ENCODE measurements at places on chromosomes 2 and 18.

DNA sequence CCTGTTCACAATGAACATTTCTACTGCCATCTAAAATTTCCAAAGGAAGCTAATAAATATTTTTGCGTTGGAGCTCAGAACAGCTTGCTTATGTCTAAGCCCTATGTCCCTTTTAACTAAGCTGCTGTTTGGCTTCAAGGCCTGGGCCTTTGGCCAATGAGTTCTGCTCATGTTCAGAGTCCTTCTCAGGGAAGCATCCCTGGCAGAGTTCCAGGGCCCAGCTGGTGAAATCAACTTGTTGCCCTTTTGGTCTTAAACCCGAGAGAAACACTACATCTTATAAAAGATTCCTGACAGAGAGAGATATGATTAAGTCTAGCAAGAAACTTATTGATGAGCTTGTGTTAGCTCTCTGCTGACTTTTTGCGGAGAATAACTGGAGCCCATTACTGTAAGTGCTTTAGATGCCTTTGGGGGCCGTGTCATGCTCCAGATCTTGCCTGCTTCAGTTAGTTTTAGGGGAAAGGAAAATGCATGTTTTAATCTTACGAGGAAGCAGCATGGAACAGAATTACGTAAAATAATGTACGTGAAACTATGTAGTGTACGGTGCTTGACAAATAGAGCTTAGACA, 102.5 kb upstream of the NOSTRIN start:
- no peak for DNase-seq

DNA sequence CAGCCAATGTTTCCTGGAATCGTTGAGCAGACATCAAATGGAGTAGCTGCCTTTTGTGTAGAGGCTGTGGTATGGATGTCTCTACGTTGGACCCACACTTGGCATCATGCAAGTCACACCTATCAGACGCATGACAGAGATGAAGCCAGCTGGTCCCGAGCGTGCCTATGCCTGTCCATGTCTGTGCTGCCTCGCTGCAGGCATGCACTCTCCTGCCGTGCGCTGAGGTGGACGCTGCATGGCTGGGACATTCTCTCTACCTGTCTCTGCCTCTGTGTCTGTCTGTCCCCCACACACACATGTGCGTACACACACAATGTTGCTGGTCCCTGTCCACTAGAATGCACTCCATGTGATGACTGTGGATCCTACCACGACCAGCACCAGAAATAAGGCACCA, 514.2 kb upstream of the MYT1L start:
- no peak for DNase-seq

GRCh38 chr2:211306929-211307328, 750.5 kb downstream of the CPS1 start:
- DNase-seq, result no peak

DNA sequence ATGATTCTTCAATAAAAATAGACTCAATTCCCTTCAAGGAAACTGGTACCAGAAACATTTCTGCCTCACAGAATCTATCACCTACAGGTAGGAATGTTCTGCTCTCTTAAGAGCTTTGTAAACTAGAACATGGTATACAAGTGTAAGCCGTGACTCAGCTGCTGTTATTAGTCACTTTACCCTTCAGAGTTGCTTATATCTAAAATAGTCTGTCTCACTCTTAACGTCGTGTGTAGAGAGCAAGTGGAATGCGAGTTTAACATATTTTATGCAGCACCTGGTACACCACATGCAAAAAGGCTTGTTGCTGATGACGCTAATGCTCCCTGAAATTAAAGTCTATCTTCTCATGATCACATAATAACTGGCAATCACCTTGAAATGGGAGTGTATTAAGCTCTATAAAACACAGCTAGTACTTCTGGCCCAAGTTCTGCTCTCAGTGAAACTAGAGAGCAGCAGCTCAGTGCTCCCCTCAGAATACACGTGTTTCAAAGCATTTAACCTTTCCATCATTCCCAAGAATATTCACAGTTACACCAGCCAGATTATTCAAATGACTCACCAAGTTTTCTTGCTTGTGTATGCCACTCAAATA, 420.0 kb downstream of the ZEB2 start:
- no peak for DNase-seq

DNA sequence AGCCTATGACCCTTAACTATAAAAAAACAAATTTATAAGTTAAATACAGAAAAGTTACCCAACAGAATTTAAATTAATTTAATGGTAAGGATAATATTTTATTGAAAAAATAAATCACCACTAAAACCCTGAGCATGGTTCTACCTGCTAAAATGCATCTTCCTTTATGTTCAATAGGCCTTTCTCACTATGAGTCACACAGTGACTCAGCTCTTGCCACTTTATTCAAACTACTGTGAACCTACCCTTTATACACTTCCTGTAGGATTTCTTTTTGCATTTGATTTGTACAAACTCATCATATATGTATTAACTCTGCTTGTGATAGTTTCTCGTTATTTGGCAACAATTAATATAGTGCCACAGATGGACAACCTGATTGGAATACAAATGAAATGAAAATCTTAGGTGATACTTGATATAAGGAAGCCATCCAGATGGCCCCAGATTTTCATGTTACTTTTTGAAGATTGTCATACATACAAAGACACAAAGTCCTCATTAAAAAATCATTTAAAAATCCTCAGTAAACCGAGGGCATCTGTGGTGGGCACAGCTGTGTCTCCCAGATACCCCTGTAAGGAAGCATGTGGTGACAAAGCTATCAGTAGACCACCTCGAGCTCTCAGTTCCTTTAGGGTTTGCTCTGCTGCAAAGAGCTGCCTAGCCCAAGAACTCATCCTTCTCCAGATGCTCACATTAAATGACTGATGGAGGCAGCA, 55.2 kb upstream of the COBLL1 start:
- DNase-seq, result no peak

- no peak for DNase-seq
Observed at GRCh38 chr2:146873056-146873455, 971.8 kb upstream of the ACVR2A start.

- DNase-seq, result no peak
Observed at GRCh38 chr18:3610813-3611212, 160.8 kb downstream of the TGIF1 start.

- no peak for DNase-seq
Observed at GRCh38 chr2:240245706-240246105, 105.2 kb upstream of the OTOS start.

GRCh38 chr2:204329532-204329931, 215.7 kb upstream of the PARD3B start:
- DNase-seq, result no peak

GRCh38 chr2:53033411-53033810, 734.2 kb upstream of the CHAC2 start:
- DNase-seq, result no peak

DNA sequence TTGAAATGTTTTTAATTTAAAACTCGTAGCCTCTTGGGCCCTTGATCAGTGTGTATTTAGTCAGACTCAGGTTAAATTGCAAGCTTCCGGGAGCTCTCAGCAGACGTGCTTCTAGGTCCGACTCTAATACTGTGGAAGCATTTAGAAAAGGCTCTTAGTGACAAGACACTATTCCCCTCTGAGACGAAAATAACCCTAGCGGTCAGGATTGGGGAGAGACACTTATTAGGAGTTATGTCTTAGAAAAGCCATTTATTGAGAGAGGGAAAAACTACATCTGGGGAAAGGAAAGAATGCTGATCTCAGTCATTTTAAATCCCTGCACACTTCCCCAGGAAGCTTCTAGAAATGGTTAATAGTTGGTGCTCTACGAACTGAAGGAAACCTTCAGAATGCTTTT, 110.5 kb upstream of the NCK2 start:
- DNase-seq, result no peak

DNA sequence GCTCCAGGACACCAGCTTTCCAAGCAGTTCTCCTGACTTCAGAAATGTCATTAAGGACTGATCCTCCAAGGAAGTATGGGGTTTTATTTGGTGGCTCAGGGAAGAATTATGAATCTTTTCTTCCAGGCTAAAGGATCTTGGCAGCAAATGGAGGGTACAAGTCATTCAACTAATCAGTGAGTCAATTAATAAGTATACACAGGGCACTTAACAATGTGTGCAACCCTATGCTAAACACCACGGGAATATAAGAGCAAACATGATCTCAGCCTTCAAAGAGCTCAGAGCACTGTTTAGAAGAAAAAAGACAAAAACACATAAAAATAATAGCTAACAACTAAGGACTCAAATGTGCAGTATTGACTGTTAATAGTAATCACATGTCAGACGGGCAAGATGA, 234.5 kb downstream of the SETBP1 start:
- no peak for DNase-seq

DNA sequence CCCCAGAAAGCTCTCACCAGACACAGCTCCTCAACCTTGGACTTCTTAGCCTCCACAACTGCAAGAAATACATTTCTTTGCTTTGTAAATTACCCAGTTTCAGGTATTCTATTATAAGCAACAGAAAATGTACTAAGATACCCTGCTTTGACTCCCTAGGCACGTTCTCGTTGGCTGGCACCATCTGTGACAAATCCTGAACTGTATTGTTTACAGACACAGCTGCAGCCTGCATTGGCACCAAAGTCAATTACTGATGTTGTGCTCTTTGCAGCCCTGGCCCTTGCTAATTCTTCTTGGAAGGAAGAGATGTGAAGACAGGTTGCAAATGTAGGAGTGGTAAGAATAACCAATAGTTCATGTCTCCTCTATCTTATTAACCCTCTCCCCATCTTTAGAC, 72.7 kb upstream of the FAM136A start:
- no peak for DNase-seq

DNA sequence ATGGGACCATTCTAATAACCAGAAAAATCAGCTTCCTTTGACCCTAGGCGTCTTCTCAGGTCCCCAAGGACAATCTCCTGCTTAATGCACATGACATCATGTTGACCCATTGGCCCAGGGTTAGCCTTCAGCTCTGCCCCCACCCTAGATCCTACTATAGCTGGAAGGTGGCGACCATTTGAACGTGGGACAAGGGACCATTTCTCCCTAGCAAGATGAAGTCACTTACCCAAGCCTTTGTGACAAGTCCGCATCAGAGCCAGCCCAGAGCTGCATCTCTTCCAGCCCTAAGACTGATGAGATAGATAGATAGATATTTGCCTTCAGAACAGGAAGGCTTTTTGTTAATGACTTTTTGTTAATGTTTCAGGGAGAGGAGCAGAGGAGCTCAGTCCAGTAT, 28.2 kb upstream of the TAF1B start:
- no peak for DNase-seq

DNA sequence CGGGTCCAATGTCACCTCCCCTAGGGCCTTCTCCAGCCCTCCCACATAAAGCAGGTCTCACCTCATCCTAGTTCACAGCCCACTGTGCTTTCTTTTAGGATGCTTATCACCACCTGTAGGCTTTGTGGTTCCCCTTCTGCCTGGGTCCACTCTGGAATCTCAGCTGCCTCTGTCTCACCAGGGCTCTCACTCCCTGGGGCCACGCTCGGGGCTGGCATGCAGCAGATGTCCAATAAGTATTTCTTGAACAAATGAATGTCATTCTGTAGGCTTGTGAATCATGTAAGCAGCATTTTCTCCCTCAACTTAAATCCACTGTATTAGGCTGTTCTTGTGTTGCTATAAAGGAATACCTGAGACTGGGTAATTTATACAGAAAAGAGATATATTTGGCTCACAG, 4.3 kb upstream of the SH3BP4 start:
- DNase-seq, result no peak

DNA sequence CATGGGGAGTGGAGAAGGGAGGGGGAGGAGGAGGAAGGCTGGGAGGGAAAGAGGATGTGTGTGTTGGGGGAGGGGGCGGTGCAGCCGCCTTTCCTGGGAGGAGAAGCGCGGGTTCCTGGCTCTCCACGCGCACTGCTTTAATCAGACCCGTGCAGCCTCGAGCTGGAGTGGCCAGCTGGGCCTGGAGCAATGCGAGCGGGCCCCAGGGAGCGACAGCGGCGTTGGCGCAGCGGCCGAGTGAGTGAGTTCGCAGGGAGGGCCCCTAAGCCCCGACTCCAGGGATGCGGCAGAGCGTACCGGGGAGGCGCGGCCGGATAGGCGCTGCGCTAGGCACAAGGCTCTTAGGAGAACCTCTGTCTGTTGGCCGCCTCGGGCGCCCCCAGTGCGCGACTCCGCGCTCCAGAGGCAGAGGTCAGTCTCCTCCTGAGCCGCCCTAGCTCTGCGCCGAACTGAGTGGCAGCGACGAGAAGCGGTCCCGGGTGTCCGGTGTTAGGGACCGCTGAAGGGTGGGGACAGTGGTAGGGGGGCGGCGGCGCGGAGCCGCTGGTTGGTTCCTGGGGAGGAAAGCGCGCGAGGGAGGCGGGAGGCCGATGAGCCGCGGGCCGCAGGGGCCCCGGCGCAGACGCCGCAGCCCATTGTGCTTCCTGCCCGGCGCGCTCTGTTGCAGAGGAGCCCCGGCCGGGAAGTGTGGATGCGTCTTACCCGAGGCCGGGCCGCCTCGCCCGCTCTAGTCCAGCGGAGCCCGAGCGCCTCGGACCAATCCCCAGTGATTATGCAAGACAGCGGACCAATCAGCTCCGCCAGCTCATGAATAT, 455 bp upstream of the DLX1 start:
- DNase-seq, result no peak

GRCh38 chr18:3217948-3218647, 1.7 kb downstream of the MYOM1 start:
- DNase-seq, result no peak

DNA sequence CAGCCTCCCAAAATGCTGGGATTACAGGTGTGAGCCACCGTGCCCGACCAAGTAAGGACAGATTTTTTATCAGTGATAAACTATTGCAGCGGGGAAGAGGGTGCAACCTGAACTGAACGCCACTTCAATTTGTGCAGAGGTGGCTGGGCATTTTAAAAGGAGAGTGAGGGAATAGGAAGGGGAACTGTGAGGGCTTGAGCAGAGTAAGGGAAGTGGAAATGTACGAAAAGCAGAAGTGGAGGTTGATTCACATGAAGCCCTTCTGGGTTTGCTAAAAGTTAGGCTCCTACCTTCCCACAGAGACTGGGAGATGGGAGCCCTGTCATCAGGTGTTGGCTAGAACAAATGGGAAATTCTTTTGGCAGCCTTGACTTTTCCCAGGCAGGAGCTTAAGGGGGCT, 6.1 kb downstream of the STK11IP start:
- no peak for DNase-seq

GRCh38 chr2:207437136-207437523, 92.6 kb upstream of the CREB1 start:
- no peak for DNase-seq
